ENCODE measurements at places on chromosomes 6 and 20. TPM values are rescaled to one million over a fixed set of nuclear protein-coding genes. Genes with fewer than 3 reads are reported as not detected.

DNA sequence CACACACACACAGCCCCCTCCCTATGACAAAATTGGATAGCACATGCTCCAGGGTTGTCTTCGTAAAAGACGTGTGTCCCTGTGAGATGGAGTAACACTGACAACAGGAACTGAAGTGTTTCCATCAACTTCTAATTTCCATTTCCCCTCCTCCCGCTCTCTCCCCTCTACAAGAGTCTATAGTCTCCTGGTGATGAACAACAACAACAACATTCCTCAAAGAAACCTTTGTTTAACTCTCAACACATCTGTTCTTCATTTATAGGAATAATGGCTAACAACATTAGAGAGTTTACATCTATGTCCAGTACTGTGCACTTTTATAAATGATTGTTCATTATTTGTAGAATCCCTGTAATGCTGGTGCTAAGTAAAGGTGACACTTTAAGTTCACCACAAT lies 205.8 kb upstream of the SSTR4 start:
- no peak for DNase-seq

GRCh38 chr6:85942844-85943243 lies 300.2 kb upstream of the SYNCRIP start:
- DNase-seq: no peak

- DNase-seq: no peak
Observed at GRCh38 chr20:1998193-1998520, 4.3 kb upstream of the PDYN start.

DNA sequence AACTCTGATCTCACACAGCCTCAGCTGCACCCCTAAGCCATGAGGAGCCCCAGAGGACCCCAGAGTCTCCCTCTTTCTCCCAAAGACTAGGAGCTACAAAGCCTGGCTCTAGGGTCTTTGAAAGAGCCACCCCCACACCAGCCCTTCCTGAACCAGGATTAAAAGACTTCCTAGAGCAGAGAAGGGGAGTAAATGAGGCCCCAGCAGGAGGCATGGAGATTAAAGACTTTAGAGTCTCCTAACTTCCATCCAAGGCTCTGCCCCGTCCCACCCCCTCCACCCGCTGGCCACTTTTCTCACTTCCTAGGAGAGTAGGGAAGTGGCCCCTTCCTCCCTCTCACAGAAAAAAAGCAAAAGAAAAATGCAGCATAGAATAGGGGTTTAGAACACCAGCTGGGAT lies 1.7 kb downstream of the PREX1 start:
- no peak for DNase-seq

GRCh38 chr6:113901482-113901881 lies 44.3 kb downstream of the MARCKS start:
- no peak for DNase-seq

GRCh38 chr6:33410711-33411631 lies at the start of gene PHF1:
PHF1 (plus strand) TSS chr6:33411014; CDS start chr6:33412264, 1,250 bp downstream.
- no peak for DNase-seq

- DNase-seq: no peak
Observed at GRCh38 chr6:3294396-3294795, 35.6 kb downstream of the PSMG4 start.

DNA sequence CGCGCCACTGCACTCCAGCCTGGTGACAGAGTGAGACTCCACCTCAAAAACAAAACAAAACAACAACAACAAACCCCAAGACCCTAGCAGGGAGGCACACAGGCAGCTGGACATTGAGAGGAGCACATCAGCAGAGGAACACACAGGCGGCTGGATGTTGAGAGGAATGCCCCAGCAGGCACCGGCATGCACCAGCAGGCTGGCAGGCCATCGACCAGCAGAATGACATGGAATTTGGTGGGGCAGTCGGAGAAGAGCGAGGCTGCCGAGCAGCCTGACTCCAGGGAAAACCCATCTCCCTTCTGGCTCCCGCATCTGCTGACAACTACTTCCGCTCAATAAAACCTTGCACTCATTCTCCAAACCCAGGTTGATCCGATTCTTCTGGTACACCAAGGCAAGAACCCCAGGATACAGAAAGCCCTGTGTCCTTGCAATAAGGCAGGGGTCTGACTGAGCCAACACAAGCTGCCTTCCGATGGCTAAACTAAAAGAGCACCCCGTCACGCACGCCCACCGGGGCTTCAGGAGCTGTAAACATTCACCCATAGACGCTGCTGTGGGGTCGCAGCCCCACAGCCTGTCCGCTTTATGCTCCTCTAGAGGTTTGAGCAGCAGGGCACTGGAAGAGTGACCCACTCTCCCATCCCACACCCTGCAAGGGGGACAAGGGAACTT lies 60.2 kb downstream of the SLC22A23 start:
- DNase-seq: no peak

GRCh38 chr6:17103715-17104114 lies 1.9 kb downstream of the STMND1 start:
- DNase-seq: no peak

The SMLR1 gene
- total RNA-seq: not detected

The MLIP gene
- total RNA-seq: not detected

The LY6G5C gene
- total RNA-seq: 2.3 TPM

Data from activated CD4-positive, alpha-beta memory T cell treated with anti-CD3 and anti-CD28 coated beads, Interleukin-2, amount 10 ng/mL, durations not matched to agents 7 days and 5 days (primary cell).